ENCODE measurements at places on chromosomes 2 and 18.

DNA sequence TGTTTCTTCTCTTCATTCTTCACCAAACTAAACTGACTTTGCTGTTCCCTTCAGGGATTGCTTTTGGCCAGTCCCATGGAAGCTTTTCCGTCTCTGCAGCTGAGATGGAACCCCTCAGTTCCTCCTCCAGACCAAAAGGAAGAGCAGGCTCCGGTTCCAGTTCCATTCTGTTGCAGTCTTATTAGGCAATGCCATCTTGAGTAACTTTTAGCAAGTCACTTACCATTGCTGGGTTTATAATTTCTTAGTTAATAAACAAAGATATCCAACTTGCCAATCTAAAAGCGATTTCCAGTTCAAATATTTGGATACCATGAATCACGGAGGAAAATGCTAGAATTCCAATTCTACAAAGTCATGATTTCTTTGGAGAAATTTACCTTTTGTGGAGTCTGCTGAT is 214.3 kb upstream of the LYPD1 start:
- no peak for DNase-seq

GRCh38 chr2:70475266-70475665 is 78.4 kb downstream of the TGFA start:
- no peak for DNase-seq

- DNase-seq = no peak
Measured at GRCh38 chr2:85394261-85394681, 15.9 kb downstream of the CAPG start.

- DNase-seq = no peak
Measured at GRCh38 chr2:165294912-165295311, 55.7 kb downstream of the SCN2A start.

DNA sequence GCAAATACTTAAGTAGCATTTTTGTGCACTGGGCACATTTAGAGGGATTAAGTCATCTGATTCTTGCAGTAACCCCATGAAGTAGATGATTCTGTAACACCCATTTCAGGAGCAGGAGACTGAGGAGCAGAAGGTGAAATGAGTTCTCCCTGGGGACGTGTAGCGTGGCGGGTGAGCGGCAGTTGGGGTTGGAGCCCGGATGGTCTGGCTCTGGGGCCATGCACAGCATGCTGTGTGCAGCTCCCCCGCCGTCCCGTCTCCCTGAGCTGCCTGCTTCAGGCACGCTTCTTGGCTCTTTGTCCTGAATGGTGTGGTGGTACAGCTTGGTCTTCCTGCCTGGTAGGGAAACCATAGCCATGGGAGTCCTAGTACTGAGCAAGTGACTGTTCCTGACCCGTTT is 32.4 kb downstream of the INPP4A start:
- no peak for DNase-seq

GRCh38 chr2:111535404-111535803 is 348.6 kb downstream of the ANAPC1 start:
- no peak for DNase-seq

- DNase-seq = no peak
Measured at GRCh38 chr2:239579081-239579480, 178.3 kb upstream of the HDAC4 start.

DNA sequence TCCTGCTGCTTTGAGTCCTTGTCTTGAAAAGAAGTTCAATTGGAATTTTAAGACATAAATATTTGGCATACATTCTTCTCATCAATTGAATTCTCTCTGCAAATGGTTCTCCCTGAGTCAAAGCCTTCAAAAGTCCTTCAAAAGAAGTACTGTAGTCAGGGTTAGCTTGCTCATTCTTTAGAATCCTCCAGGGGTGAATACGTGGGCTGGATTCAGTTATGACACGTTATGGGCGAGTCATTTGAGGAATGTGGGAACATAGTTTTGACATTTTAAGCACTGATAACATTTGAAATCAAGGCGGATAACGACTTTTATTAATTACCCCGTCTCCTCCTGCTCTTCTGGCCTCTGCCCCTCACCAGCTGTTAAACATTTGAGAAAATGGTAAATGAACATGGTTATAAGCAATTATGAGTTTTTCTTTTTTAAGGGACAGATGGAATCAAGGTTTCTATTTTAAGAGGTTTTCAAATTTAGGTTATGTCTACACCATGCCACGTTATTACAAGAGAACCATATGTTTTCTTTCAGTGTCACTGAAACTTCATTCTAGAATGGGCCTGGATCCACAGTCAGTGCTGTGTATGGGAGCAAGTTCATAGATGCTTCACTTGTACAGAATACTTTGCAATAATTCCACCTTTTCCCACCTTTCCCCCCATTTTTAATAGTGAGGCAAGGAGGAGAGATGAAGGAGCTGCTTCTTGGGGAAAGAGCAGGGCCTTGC is 273.1 kb downstream of the TSN start:
- DNase-seq = peak; percentile 61

DNA sequence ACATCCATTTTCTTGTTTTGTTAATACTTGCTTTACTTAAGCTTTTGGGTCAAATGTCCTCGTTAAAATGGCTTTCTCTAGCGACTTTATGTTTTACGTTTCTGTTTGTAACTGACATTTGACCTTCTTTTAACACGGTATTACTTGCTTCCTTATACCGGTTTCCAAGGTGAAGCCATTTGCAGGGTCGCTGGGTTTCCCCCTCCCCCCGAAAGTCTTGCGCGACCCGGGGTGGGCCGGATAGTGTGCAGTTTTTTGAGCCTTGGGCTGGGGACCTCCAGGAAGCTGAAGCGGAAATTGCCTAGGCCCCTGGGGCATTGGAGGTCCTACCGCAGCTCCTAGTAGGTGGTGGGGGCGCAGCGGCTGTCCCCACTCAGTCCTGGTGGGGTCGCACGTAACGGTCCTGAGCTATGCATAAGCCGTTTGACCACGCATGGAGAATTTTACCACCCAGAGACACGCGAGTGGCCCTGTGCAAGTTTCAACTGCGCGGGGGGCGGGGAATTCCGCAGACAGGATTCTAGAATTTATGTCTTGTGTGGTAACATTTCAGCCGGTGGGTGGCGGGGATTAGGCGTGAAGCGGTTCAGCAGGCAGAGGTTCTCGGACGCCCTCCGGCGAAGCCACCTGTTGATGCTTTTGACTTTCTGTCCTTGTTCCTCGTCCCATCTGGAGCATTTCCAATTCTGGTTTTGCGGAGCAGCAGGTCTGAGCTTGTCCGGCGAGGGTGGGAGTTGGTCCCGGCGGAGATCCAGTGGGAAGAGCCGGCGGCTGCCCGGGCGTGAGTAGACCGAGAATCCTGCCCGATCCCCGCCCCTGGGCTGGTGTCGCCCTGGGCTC is 2.4 kb downstream of the CFLAR start:
- DNase-seq = peak; percentile 88

GRCh38 chr18:3368193-3368592 is 81.8 kb upstream of the TGIF1 start:
- peak; percentile 29 for DNase-seq

DNA sequence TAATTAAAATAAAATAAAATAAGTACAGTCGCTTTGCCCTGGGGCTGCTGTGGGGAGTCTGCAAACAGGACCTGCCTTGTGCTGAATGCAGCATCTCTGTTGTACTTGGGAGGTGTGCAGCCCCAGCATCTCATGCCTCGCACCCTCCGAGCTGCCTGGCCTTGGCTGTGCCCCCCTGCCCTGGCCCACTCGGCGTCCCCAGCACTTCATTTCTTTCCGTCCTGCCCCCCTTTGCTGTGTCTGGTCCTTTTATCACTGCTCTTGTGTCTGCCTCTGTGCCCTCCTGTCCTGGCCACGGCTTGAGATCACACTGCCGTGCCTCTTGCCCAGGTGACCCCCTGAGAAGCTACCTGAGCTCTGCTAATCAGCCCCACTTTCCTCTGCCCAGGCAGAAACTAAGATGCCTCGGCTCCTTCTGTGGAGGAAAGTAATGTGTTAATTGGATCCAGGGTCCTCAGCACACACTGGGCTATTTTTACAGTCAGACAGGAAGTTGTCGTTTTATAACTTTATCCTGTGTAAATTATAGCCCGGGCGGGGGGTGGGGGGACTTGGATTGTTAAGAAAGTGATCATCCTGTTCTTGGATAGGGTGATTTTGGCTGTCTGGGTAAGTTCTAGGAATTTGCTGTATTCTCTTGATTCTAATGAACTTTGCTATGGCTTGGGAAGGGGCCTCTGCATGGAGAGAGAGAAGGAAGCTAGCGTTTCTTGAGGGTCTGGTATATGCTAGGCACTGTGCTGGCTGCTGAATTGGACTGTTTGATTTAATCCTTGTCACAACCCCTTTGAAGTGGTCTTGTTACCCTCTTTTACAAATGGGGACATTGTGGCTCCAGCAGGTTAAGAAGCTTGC is 69.4 kb downstream of the AGAP1 start:
- no peak for DNase-seq

Measured in bronchial epithelial cell (primary cell).